ENCODE measurements at places on chromosomes 5 and 9. TPM values are rescaled to one million over a fixed set of nuclear protein-coding genes. Genes with fewer than 3 reads are reported as not detected.

The SPATA24 gene
- polyA plus RNA-seq, result 3.9 TPM

The MRPS27 gene
- polyA plus RNA-seq, result 87.5 TPM

The EGFLAM gene
- 20.1 TPM for polyA plus RNA-seq

The ARSI gene
- polyA plus RNA-seq, result 11.3 TPM

The SLC34A1 gene
- polyA plus RNA-seq, result not detected

The NUDT2 gene
- polyA plus RNA-seq, result 44.8 TPM

The TEX48 gene
- not detected for polyA plus RNA-seq

The FST gene
- 106 TPM for polyA plus RNA-seq

The DMXL1 gene
- polyA plus RNA-seq, result 22.2 TPM

The SOHLH1 gene
- polyA plus RNA-seq, result not detected

The INSL6 gene
- not detected for polyA plus RNA-seq

The PGM5 gene
- polyA plus RNA-seq, result 5.9 TPM

The SPEF2 gene
- polyA plus RNA-seq, result 2.3 TPM

The C9orf50 gene
- 0.26 TPM for polyA plus RNA-seq

The AQP7 gene
- polyA plus RNA-seq, result 0.33 TPM

The CCDC183 gene
- 0.21 TPM for polyA plus RNA-seq

The STOM gene
- 405 TPM for polyA plus RNA-seq

The CATSPER3 gene
- polyA plus RNA-seq, result 0.22 TPM

All from AG04450 (cell line).